ENCODE measurements at places on chromosomes 7 and 10. TPM values are rescaled to one million over a fixed set of nuclear protein-coding genes. Genes with fewer than 3 reads are reported as not detected.

GRCh38 chr7:6385110-6385781 is 62.5 kb downstream of the DAGLB start:
- no peak for DNase-seq

GRCh38 chr10:70782746-70783680 is 2.2 kb downstream of the TBATA start:
- peak; percentile 30 for DNase-seq

GRCh38 chr7:83514977-83515376 is 134.0 kb downstream of the SEMA3E start:
- no peak for DNase-seq

Gene PDE1C
- 12.7 TPM for total RNA-seq

GRCh38 chr7:150388709-150389531 is 9.8 kb downstream of the ZNF775 start:
- DNase-seq: peak; percentile 88

- DNase-seq: peak; percentile 28
These were observed 123.0 kb downstream of the CXCL12 start for GRCh38 chr10:44261710-44262455.

- peak; percentile 43 for DNase-seq
These were observed 245.9 kb downstream of the KCNMA1 start for GRCh38 chr10:77391605-77392235.

GRCh38 chr10:2036209-2036608 is 298.9 kb upstream of the ADARB2 start:
- no peak for DNase-seq

Gene OPN4
- total RNA-seq: not detected

Gene BTBD16
- 0.20 TPM for total RNA-seq

GRCh38 chr7:52854681-52855080 is 180.8 kb upstream of the POM121L12 start:
- no peak for DNase-seq

Gene CPXM2
- total RNA-seq: 2.1 TPM

DNA sequence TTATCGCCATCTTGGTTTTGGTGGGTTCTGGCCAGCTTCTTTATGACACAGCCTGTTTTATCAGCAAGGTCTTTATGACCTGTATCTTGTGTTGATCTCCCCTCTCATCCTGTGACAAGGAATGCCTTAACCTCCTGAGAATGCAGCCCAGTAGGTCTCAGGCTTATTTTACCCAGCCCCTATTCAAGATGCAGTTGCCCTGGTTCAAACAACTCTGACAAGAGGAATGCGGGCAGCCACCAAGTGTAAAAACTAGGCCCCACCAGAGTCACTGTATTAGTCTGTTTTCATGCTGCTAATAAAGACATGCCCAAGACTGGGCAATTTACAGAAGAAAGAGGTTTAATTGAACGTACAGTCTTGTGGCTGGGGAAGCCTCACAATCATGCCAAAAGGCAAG is 671.3 kb downstream of the SORCS1 start:
- no peak for DNase-seq

Gene STRIP2
- 5.2 TPM for total RNA-seq

Gene IKZF1
- 53.5 TPM for total RNA-seq

Gene ATRNL1
- 1.0 TPM for total RNA-seq

GRCh38 chr10:29239569-29240472 is 49.0 kb upstream of the LYZL1 start:
- no peak for DNase-seq

- no peak for DNase-seq
These were observed 95.5 kb upstream of the AGK start for GRCh38 chr7:141455723-141456122.

DNA sequence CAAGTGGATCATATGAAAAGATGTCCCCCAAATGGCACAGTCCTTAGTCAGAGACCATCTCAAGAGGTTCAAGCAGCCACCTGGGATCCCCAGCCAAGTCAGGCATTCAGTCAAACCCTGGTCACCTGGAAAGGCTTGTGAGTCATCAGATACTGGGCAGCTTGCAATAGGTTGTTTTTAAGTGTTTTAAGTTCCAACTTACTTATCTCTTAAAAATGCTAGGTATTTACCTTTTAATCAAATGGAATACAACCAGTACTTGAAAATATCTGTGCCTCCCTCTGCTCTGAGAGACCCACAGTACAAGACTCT is 262.2 kb downstream of the WDR11 start:
- peak; percentile 54 for DNase-seq

GRCh38 chr7:20032741-20033140 is 184.4 kb downstream of the MACC1 start:
- no peak for DNase-seq

GRCh38 chr7:18357691-18358090 is 137.9 kb upstream of the HDAC9 start:
- no peak for DNase-seq

- no peak for DNase-seq
These were observed 178.7 kb upstream of the PRPS1L1 start for GRCh38 chr7:18206331-18206730.

GRCh38 chr10:44513591-44513990 is 128.7 kb upstream of the CXCL12 start:
- no peak for DNase-seq

DNA sequence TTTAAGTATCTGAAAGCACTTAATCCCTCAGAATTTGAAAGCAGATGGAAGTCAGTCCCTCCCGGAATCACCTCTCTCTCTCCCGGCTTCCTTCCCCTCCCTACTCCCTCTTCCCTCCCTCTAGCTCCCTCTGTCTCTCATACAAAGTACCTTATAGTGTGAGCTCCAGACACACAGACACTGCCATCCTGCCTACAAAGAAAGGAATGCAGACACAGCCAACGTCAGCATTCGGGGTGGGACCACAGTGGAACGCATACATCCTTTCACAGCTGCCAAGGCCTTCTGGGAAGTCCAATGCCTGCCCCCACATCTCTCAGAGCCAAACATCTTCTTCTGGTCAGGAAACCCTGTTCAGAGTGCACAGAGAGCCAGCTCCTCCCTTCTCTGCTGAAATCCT is 9.3 kb downstream of the NOD1 start:
- no peak for DNase-seq

Gene PNLIPRP1
- not detected for total RNA-seq

Gene HMX2
- not detected for total RNA-seq

DNA sequence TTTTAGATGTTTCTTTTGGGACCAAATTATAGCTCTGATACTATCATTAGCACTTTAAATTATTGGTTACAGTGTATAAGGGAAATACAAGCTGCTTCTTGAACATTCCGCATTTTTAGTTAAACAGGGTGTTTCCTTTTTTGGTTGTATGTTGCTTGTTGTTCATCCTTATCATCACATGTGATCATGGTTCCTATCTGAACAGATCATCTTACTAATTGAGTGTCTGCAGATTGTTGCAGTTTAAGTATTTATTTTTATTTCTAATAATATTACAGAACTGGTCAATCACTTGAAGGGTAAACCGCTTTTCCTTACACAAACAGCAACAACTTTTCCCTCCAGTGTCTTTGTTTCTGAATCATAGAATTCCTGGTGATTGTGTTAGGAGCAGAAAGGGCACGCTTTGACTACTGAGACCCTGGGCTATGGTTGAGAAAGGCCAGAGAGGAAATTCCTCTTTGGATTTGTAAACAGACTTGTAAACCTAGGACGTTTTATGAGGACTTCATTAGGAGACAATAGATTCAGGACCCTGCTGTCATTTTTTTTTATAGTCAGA is 37.2 kb downstream of the CHN2 start:
- no peak for DNase-seq

GRCh38 chr10:108970016-108970415 is 953.3 kb downstream of the XPNPEP1 start:
- no peak for DNase-seq

GRCh38 chr10:86285136-86285790 is 81.3 kb downstream of the GRID1 start:
- no peak for DNase-seq

- no peak for DNase-seq
These were observed 8.4 kb downstream of the NACAD start for GRCh38 chr7:45080265-45080957.

- no peak for DNase-seq
These were observed 51.8 kb upstream of the CHST3 start for GRCh38 chr10:71912431-71912830.

- no peak for DNase-seq
These were observed 2.7 kb downstream of the DLX5 start for GRCh38 chr7:97021747-97022490.

DNA sequence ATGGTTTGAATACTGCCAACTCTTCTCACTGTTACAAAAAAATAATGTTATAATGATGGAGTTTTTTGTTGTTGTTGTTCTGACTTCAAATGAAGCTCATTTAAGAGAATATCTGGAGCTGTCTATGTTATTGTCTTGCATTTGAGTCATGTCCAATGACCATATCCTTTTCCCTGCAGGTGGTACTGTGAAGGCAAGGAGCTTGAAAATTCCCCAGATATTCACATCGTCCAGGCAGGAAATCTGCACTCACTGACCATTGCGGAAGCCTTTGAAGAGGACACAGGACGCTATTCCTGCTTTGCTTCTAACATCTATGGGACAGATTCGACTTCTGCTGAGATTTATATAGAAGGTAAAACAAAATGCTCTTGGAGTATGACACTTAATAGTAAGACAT is 33.5 kb downstream of the MYPN start:
- DNase-seq: no peak

GRCh38 chr10:98415731-98416119 is 743 bp upstream of the PYROXD2 start:
- DNase-seq: no peak

Gene CALHM1
- total RNA-seq: not detected

Gene AFAP1L2
- total RNA-seq: 6.9 TPM

- DNase-seq: no peak
These were observed 953.9 kb downstream of the TYW1 start for GRCh38 chr7:67950321-67951083.

Gene GNAT3
- not detected for total RNA-seq

Gene MMD2
- total RNA-seq: not detected

DNA sequence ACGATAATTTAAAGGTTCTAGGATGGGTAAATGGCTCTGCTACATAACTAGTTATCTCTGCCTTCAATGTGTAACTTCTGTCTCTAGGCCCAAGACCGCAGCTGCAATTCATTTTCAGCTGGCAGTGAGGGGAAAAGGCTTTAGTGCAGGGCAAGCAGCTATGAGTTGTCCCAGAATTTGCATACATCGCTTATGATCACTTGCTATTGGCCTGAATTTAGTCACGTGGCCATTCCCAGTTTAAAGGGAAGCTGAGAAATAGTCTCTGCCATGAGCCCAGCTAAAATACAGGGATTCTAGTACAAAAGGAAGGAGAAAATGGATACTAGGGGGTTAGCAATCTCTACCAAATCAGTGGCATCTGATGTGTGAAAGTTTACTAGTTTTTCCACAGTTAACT is 145.8 kb upstream of the IMMP2L start:
- DNase-seq: no peak

DNA sequence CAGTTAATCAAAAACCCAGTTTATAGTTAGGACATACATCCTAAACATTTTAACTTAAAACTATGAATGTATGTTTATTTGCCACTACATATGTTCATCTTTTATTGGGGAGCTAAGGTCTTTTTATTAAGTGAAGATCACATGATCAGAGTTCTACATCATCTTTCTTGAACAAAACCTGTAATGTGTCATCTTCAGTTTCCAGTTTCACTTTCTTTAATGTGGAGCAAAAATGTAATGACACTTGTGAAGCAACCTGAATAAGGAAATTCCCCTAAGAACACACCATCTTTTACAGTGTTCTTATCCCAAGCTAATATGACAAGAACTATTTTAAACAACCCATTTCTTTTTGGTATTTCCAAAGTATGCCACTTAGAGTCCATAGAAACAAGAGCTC is 166.7 kb upstream of the BET1 start:
- no peak for DNase-seq

DNA sequence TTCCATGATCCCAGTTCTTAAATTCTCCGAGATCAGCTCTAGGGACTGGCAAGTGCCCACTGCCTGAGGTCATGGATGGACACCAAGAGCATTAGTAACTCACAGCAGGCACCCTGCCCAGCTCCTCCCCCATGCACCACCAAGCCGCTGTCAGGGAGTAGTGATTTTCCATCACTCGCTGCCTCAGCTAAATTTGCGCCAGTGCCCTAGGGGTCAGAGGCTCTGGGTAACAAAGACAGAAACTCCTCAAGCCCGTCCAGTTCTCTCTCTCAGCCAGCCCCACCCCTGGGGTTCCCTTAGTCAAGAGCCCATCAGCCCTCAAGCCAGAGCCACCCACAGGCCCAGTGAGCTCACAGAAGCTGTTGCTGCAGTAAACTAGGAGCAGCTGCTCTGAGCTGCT is 30.0 kb downstream of the PAX2 start:
- DNase-seq: no peak
